Heart right ventricle (tissue), 16 donors: ENCODE measurements at places on chromosomes 7 and 10. TPM values are rescaled to one million over a fixed set of nuclear protein-coding genes. Genes with fewer than 3 reads are reported as not detected.

The PLAU gene
- polyA plus RNA-seq = 5.6 TPM

The LSM8 gene
- polyA plus RNA-seq = 24.0 TPM

The GPR85 gene
- polyA plus RNA-seq = 0.15 TPM

The PRSS1 gene
- polyA plus RNA-seq = not detected

The PRRT4 gene
- polyA plus RNA-seq = 2.0 TPM

The ZNF37A gene
- polyA plus RNA-seq = 6.6 TPM

The CD36 gene
- polyA plus RNA-seq = 190 TPM

The RP9 gene
- polyA plus RNA-seq = 43.4 TPM

The ADGRA1 gene
- polyA plus RNA-seq = not detected

The LEP gene
- polyA plus RNA-seq = 0.73 TPM

The COL26A1 gene
- polyA plus RNA-seq = not detected

The EXOC4 gene
- 10.9 TPM for polyA plus RNA-seq

The UNCX gene
- not detected for polyA plus RNA-seq

DNA sequence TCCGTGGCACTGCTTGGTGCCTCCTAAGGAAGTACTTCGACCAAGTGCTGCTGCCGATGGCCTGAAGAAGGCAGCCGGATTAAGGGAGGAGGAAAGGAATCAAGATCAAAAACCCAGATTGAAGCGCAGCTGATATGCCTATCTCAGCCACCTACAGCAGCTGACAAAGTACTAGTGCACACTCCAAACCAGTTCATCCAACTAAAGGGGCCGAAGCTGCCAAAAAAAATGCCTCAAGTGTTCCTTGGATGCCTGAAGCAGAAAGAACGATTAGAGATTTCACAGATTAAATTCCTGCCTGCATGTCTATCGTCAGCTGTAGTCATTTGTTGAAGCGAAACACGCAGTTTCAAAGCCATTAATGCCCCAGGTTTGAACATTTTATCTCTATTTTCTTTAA is 65.7 kb downstream of the TNRC18 start:
- DNase-seq = no peak

DNA sequence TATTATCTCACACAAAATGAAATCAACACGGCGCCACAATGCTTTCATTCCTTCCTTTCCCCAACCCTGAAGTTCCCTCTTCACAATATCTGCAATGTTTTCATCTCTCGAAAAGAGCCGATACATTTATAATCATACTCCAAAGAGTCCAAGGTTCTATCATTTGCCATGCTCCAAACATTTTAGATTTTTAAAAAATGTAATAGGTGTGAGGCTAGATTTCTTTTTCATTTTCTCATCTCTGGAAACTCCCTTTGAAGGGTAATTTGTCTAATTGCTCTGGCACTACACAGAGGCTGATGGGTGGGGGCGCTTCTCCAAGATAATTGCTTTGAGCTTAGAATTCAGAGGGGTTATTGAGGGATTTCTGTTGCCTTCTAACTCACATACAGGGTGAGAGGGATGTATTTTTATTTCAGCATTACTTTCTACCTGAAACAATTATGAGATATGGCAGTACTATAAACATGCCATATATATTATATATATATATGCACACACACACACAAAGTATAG is 4.9 kb downstream of the DLX5 start:
- no peak for DNase-seq

GRCh38 chr10:94361171-94361794 is 1.5 kb downstream of the NOC3L start:
- no peak for DNase-seq

DNA sequence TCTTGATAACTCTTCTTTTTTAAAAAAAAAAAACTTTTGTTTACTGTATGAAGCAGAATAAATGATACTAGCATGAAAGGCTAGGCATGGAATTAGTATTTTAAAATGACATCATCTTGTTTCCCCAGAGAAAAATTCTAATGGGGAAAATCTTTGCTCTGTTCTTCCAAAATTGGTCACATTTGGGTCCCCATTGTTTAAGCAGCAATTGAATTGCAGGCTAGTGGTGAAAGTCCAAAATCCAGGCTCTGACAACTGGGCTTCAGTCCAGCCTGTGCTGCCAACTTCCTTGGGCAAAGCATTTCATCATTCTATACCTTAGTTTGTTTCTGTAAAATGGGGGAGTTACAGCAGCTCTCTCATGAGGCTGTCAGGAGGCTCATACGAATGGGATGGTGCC is 726.4 kb downstream of the KCNMA1 start:
- DNase-seq = no peak

DNA sequence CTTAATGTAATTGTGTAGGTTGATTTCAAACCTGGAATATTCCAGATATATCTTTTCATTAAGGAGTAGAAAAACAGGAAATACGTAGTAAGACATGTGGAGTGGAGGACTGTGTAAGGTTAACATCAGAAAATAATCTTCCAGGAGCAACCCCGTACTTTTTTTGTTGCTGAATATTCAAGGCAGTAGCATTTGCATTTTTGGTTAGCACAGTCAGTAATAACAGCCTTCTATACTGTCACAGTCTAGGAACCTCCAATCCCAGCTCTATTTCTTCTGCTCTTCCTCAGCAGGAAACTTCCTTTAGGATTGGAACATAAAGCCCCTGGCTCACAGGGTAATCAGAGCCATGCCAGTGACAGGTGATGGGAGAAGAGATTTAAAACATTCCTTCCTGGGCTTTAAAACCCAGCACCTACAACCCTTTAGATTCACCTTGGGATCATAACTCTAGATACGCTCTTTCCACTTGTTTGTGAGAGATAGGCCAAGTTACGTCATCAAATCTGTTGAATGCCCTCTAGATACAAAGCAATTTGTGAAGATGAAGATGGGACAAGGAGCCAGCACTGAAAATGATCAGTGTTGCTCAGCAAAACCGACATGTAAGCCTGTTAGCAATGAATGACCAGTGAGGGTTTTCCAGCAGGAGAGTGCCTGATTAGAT is 248.5 kb upstream of the NPY start:
- no peak for DNase-seq

- DNase-seq = no peak
Observed at GRCh38 chr10:78181381-78182055, 147.9 kb downstream of the RPS24 start.

DNA sequence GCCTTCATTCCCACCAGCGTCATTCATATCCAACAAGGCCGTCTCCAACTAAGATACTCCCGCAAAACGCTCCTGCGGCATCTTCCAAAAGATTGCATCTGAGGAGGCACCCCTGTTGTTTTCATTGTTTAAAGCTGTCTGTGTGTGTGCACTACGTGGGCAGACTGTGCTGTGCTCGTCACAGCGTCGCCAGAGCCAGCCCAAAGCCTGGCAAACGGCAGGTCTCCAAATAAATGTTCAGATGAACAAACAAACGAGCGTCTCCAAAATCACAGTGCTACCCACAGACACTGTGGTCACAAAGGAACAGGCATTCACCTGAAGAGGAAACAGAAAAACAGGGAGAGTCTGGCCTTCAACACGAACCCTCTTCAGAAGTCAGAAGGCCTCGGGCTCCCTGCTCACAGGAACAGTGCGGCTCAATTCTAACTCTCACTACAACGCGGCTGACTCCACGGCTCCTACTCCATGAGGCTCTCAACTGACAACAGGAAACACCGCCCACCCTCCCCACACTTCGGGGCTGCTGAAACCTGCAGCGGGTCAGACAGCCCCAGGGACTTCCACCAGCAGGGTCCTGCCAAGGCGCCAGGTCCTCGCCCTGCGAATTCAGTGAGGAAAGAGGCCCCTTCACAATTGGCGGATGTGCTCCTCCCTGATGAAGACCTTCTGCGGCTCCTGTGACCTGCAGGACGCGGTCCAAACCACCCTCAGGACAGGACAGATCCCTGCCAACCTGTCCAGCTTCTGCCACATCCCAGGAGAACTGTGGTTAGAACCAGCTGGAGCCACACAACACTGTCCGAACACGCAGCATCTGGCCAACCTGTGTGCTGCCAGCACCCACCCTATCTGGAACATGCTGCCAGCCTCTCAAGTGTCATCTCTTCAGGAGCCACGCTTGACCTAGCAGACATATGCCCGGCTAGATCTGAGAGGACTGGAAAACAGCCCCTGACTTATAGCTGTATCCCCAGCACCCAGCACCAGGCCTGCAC is 36.1 kb downstream of the MAD1L1 start:
- DNase-seq = no peak

DNA sequence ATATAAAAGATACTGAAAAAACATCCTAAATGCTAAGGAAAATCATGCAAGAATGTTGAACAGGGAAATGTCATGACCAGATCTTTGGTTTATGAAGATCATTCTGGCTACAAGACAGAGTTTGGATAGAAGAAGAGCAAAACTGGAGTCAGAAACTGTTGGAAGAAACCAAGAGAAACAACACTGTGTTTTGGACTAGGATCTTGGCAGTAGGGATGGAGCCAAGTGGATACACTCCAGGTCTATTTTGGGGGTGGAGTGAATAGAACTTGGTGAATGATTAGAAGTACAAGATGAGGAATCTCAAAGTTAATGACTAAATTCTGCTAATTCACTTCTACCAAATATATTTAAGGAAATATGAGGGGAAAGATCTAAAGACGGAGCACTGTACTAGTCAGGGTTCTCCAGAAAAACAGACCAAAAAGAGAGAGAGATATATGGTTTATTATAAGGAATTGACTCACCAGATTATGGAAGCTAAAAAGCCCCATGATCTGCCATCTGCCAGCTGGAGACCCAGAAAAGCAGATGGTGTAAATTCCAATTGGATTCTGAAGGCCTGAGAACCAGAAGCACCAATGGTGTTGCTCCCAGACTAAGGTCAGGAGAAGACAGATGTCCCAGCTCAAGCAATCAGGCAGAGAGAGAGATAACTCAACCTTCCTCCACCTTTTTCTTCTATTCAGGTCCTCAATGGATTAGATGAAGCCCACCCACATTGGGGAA is 254.9 kb downstream of the TRIL start:
- no peak for DNase-seq

DNA sequence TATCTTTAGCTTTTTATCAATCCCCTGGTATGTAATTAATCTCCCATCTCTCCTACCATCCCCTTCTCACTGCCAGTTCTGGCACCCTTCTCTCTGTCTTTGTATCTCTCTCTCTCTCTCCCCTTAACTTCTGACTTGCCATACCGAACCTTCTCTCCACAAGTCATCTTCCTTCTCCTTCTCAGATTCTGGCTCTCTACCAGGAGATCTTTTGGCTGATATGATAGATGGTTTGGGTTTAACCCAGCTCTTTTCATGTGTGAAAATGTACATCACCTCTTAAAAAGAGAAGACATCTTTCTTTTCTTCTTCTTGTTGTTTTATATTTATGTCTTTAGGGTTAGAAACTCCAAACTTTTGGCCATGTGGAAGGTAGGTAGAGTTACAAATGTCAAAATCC is 196.7 kb downstream of the HGF start:
- DNase-seq = no peak

GRCh38 chr7:137245890-137246289 is 97.6 kb downstream of the PTN start:
- DNase-seq = no peak

DNA sequence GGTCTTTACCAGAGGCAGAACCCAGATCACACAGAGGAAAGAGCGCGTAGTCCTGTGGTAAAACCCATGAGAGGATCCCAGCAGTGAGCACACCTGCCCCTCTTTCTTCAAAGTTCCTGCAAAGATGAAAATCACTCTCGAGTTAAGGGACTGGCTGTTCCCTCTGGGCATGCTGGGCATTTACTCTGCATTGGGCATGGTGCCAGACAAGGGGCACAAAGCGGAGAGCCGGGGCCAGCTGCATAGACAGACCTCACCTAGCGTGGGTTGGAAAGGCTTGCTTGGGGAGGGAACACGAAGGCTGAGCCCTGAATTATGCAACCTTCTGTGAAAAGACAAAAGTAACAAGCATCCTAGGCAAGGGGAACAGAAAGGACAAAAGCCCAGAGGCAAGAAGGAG is 120.0 kb upstream of the TCERG1L start:
- no peak for DNase-seq

GRCh38 chr10:59880971-59881510 is 25.3 kb downstream of the CCDC6 start:
- no peak for DNase-seq

DNA sequence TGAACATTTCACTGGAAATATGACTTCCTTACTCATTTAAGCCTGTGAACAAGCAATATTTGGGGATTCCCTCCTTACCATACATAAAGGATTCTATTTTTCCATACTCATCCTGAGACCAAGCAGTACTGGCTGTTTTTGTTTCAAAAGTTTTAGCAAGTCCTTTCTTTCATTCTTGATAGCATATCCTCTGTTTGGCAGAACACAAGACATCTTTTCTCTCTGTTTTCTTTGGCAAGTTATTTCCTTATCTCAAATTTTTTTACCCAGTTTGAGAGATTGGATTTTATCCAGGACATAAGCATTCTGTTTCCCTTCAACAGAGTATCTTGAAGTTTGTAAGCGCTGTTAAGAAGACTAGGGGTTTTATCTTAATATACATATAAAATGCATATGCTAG is 3.0 kb upstream of the WASL start:
- no peak for DNase-seq

DNA sequence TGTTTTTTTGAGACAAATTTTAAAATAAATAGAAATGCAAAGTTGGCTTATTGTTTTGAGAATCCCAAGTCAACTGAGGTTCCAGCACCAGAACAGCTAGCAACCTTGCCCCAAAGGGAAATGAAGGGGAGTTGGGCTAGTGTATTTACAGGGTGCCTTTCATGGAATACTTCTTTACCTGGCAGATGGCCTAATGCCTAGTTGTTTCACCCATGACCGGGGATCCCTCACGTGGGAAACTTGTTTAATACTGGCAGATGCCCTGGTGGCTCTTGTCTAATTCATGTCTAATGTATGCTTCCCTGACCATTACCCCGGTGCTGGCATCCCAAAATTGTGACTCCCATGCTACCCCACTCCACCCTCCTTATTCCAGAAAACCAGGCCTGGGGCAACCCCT is 861.1 kb upstream of the ZWINT start:
- no peak for DNase-seq

- DNase-seq = no peak
Observed at GRCh38 chr7:127822822-127823508, 171.0 kb downstream of the SND1 start.

GRCh38 chr10:14558025-14558424 is 216.7 kb downstream of the FAM107B start:
- no peak for DNase-seq

GRCh38 chr7:4837041-4837802 is 24.6 kb downstream of the PAPOLB start:
- DNase-seq = peak; percentile 54

GRCh38 chr7:137934941-137935883 is 66.7 kb downstream of the CREB3L2 start:
- DNase-seq = no peak

GRCh38 chr7:39838326-39838725 is 111.7 kb upstream of the CDK13 start:
- no peak for DNase-seq

DNA sequence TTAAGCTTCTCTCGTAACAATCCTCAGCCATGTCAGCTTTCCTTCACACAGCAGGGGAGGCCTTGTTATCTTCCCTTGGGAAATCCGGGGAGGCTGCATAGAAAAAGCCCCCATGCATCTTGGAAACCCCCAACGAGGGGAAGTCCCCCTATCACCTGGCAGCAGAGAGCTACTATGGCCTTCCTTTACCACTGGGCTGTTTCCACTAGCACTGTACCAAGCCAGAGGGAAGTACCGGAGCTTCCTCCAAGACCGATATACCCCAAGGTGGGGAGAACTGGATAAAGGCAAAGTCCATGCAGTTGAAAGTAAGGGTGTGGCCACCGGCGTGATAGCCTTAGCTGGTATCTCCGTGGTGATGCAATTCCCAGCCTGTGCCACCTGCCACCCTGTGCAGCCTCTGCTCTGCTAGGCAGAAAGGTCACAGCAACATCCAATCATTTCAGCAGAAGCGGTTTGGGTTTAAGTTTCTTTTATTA is 4.4 kb upstream of the CLIP2 start:
- DNase-seq = no peak

GRCh38 chr7:151513133-151513532 is 6.6 kb downstream of the RHEB start:
- no peak for DNase-seq
